ENCODE measurements at places on chromosomes 3 and 15. TPM values are rescaled to one million over a fixed set of nuclear protein-coding genes. Genes with fewer than 3 reads are reported as not detected.

- peak within 1 kb of the TSS; percentile 66 for H3K4me3 ChIP-seq
- peak; percentile 54 for DNase-seq
- H3K4me1 ChIP-seq = peaks cover 21% of the 10 kb centered on the region
- no peaks in the 10 kb centered on the region for H3K27me3 ChIP-seq
- H3K36me3 ChIP-seq = no peaks in the 10 kb centered on the region
Observed at GRCh38 chr15:78131295-78132061, at the start of gene CIB2. TSS of gene CIB2 (minus strand) at chr15:78131445. CDS start at chr15:78131215, 230 bp downstream.

DNA sequence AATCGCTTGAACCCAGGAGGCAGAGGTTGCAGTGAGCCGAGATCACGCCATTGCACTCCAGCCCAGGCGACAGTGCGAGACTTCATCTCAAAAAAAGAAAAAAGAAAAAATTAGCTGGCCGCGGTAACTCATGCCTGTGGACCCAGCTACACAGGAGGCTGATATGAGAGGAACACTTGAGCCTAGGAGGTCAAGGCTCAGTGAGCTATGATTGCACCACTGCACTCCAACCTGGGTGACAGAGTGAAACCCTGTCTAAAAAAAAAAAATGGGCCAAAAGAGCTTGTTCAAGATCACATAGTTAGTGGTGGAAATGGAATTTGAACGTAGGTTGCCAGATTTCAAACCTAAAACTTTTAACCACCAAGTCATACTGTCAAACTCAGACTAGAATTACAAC is 46.2 kb upstream of the PPP4R2 start:
- no peak overlapping the region for H3K27ac ChIP-seq
- no peak for DNase-seq
- no peaks in the 10 kb centered on the region for H3K4me1 ChIP-seq
- no peaks in the 10 kb centered on the region for H3K36me3 ChIP-seq
- no peaks in the 10 kb centered on the region for H3K27me3 ChIP-seq

Gene PLEKHO2
- total RNA-seq = 3.2 TPM

- H3K27ac ChIP-seq = no peak overlapping the region
- no peak for DNase-seq
- no peaks in the 10 kb centered on the region for H3K27me3 ChIP-seq
- no peaks in the 10 kb centered on the region for H3K4me1 ChIP-seq
- H3K4me3 ChIP-seq = no peak overlapping the region
Observed at GRCh38 chr15:35061825-35062737, 23.0 kb downstream of the NANOGP8 start.

- no peak for DNase-seq
- no peak overlapping the region for H3K27ac ChIP-seq
- H3K27me3 ChIP-seq = no peaks in the 10 kb centered on the region
- no peaks in the 10 kb centered on the region for H3K36me3 ChIP-seq
- H3K4me3 ChIP-seq = no peak overlapping the region
- H3K4me1 ChIP-seq = no peaks in the 10 kb centered on the region
Observed at GRCh38 chr3:29896856-29897255, 616.0 kb downstream of the RBMS3 start.

GRCh38 chr15:67690936-67691335 is 134.4 kb upstream of the SKOR1 start:
- H3K4me1 ChIP-seq = no peaks in the 10 kb centered on the region
- no peaks in the 10 kb centered on the region for H3K27me3 ChIP-seq
- H3K36me3 ChIP-seq = peaks cover 3% of the 10 kb centered on the region
- no peak for DNase-seq

Gene TMEM108
- 3.7 TPM for total RNA-seq

Gene SKOR1
- 0.13 TPM for total RNA-seq

DNA sequence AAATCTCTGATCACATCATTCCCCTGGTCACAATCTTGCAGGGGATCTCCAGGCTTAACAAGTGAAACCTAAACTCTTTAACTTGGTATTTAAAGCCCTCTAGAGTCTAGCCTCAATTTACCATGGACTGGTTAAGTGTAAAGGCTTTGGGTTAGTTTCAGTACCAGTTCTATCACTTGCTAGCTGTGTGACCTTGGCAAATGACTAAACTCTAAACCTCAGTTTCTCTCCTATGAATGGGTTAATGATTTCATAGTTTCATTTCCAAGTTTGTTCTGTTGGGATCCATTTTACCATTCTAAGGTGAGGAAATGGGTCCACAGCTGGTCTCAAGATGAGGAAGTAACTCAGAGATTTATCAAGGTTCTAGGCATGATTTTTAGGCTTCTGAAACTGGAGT is 38.8 kb upstream of the TIMP4 start:
- H3K27me3 ChIP-seq = no peaks in the 10 kb centered on the region
- DNase-seq = no peak
- no peaks in the 10 kb centered on the region for H3K36me3 ChIP-seq
- peaks cover 7% of the 10 kb centered on the region for H3K4me1 ChIP-seq
- H3K4me3 ChIP-seq = no peak overlapping the region
- H3K27ac ChIP-seq = no peak overlapping the region

Gene GABRB3
- 0.31 TPM for total RNA-seq

Gene SI
- total RNA-seq = not detected

GRCh38 chr15:45534821-45535220 is 12.3 kb upstream of the SLC30A4 start:
- H3K4me3 ChIP-seq = no peak overlapping the region
- no peak for DNase-seq
- H3K27ac ChIP-seq = no peak overlapping the region
- no peaks in the 10 kb centered on the region for H3K36me3 ChIP-seq
- H3K27me3 ChIP-seq = no peaks in the 10 kb centered on the region

DNA sequence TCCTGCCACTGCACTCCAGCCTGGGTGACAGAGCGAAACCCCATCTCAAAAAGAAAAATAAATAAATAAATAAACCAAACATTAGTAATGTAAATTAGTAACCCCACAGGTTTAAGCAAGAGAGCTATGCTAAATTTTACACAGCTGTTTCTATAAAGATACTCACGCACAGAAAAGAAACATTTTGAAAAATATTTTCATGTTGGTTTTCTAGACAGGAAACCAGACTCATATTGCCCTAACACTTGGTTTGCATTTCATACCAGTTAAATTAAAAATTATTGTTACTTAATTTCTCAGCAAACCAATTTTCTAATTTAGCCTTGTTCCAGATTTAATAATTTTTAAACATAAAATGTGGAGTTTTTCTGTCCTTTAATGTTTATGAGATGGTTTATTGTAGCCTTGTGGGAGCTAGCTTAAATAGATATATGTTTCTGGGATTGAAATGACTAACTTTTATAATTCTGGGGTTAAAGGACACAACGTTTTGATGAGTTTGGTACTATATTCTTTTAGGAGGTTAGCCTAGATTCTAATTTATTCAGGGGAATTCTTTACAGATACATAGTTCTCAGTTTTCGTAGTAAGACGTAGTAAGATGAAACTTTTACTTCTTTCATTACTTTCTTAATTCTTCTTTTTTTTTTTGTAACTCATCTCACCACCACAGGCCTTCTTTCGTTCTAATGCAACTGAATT is 42.6 kb upstream of the SLC4A7 start:
- no peak overlapping the region for H3K27ac ChIP-seq
- no peak for DNase-seq
- no peaks in the 10 kb centered on the region for H3K4me1 ChIP-seq
- H3K4me3 ChIP-seq = no peak overlapping the region
- no peaks in the 10 kb centered on the region for H3K36me3 ChIP-seq

DNA sequence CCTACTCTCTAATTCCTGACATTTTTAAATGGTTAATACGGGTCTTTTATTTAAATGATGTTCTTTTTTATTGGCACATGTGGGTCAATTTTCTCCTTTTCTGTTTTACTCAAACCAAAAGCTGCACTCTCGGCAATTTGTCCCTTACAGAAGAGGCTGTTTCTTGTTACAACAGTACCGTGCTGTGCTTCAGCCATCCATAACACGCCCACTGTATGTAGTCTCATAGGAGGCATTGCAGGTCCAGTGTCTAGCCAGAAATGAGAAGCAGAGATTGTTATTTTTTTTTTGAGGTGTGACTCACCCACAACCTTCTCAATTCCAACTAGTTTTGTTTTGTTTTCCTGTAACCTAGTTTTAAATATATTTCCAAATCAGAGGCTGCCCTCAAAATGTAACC is 164.6 kb downstream of the GMNC start:
- no peaks in the 10 kb centered on the region for H3K27me3 ChIP-seq
- no peak for DNase-seq
- H3K36me3 ChIP-seq = no peaks in the 10 kb centered on the region

GRCh38 chr3:72811571-72811970 is 36.7 kb downstream of the SHQ1 start:
- no peaks in the 10 kb centered on the region for H3K36me3 ChIP-seq
- H3K4me1 ChIP-seq = peaks cover 11% of the 10 kb centered on the region

DNA sequence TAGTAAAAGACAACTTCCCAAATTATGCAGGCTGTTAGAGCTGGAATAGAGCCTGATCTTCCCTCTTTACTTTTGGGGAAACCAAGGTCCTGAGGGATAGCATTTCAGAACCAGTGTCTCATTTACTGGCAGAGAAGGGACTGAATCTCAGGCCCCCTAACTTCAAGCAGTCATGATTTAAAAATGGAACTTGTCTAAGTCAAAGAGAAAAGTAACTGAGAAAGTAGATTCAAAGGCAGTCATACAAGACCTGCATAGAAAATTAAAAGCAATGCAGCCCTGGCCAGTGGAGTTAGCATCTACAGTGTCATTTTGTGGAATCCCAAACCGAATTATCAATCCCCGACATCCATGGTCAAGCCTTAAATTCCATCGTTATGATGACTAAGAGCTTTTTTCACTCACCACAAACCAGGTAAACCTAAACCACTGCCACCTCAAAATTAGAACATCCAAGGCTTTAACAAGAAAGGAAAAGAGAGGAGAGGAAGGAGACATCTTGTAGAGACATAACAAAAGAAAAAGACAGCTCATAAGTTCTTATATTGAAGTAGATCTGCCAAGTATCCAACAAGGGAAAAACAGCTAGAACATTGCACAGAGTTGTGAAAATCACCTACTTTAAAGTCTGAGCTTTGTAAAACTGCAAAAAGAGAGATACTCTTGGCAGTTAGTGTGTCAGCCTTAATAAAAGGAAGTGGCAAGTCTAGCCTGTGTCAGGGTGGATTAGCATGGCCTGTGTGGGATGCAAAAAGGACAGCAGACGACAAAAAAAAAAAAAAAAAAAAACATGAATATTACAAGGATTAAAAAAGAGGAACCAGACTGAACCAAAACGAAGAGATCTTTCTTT is 54.1 kb upstream of the CCR2 start:
- H3K27ac ChIP-seq = no peak overlapping the region
- no peaks in the 10 kb centered on the region for H3K36me3 ChIP-seq
- no peak overlapping the region for H3K4me3 ChIP-seq
- H3K27me3 ChIP-seq = no peaks in the 10 kb centered on the region
- no peaks in the 10 kb centered on the region for H3K4me1 ChIP-seq
- DNase-seq = no peak

Data from gastrocnemius medialis (tissue), 4 donors.